SJSA1 (cell line): ENCODE measurements at places on chromosomes 5 and 9. TPM values are rescaled to one million over a fixed set of nuclear protein-coding genes. Genes with fewer than 3 reads are reported as not detected.
A peak's percentile ranks its signal among the peaks of the same experiment; 100 is the strongest.

GRCh38 chr5:57199866-57200265 lies 26.0 kb downstream of the GPBP1 start:
- no peak overlapping the region for H3K4me3 ChIP-seq
- peaks cover 18% of the 10 kb centered on the region for H3K36me3 ChIP-seq
- no peak overlapping the region for H3K27ac ChIP-seq

GRCh38 chr9:94443032-94443722 lies 111.7 kb upstream of the PCAT7 start:
- no peaks in the 10 kb centered on the region for H3K27me3 ChIP-seq
- no peak for DNase-seq
- no peaks in the 10 kb centered on the region for H3K4me1 ChIP-seq
- H3K27ac ChIP-seq: no peak overlapping the region
- no peak overlapping the region for H3K4me3 ChIP-seq

DNA sequence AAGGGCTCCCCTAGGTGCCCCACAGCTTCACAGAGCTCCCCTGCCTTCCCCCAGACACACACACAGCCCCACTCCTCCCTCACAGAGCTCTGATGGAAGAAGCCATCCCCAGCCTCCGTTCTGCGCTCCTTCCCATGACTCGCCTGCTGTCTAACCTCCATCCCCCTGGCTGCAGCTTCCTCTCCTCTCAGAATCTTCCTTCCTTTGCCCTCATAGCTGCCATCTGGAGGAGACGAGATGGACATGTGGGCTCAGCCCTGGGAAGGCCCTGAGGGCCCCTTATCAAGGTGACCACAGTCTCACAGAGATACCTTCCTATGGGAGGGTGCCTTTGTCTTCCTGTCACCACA lies 94.3 kb downstream of the PCDH1 start:
- no peaks in the 10 kb centered on the region for H3K4me1 ChIP-seq
- DNase-seq: no peak
- no peaks in the 10 kb centered on the region for H3K36me3 ChIP-seq

- H3K36me3 ChIP-seq: 0 out of 2 replicates have a peak, but pooled peaks cover 3% of the 10 kb centered on the region
- H3K27me3 ChIP-seq: no peaks in the 10 kb centered on the region
- H3K4me3 ChIP-seq: no peak overlapping the region
- peaks cover 9% of the 10 kb centered on the region for H3K4me1 ChIP-seq
- no peak overlapping the region for H3K27ac ChIP-seq
Observed at GRCh38 chr5:142929587-142929986, 159.4 kb downstream of the ARHGAP26 start.

TOPORS gene
- total RNA-seq: 14.2 and 14.7 TPM in 2 replicates

GRCh38 chr5:59559847-59560246 lies 333.7 kb downstream of the PDE4D start:
- H3K4me1 ChIP-seq: peaks cover 12% of the 10 kb centered on the region
- no peak for DNase-seq
- no peak overlapping the region for H3K4me3 ChIP-seq
- H3K27ac ChIP-seq: no peak overlapping the region

GRCh38 chr9:15211160-15211814 lies 95.7 kb downstream of the TTC39B start:
- H3K4me3 ChIP-seq: no peak overlapping the region
- no peaks in the 10 kb centered on the region for H3K4me1 ChIP-seq
- no peaks in the 10 kb centered on the region for H3K36me3 ChIP-seq
- peak; percentile 50 for DNase-seq

DNA sequence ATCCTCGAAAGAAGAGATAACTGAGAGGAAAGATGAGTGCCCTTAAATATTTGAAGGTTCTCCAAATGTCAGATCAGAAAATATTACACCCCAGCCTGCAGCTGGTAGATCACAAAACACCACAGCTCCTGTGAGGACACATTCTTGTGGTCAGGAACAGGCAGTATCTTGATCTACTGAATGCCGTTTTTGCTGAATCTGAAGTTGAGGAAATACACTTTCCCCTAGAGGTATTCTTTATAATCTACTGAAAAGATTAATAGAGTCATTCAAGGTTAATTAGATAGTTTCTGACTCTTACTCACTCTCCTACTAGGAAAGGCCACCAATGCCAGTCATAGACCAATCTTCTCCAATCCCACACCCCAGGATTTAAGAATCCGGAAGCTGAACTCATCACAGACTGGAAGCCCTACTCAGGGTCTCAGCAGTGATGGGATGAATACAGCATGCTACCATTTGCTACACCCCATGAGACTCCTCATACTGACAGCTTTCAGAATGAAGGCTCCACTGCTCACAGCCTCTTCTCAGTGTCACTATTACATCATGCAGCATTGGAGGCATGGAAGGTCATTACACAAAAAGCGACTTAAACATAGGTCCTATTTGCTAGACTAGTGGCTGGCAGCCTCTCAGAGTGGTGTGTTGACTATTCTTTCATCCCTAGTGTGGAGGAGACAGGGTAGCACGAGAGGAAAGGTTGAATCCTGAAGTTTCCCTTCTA lies 143.9 kb upstream of the SLC1A3 start:
- H3K4me1 ChIP-seq: peaks cover 8% of the 10 kb centered on the region
- no peak for DNase-seq
- no peaks in the 10 kb centered on the region for H3K36me3 ChIP-seq
- peaks cover 7% of the 10 kb centered on the region; the same call in 1 of the 2 replicates for H3K27me3 ChIP-seq
- no peak overlapping the region for H3K27ac ChIP-seq

LEAP2 gene
- 0.37 and 5.5 TPM in 2 replicates for total RNA-seq

DNA sequence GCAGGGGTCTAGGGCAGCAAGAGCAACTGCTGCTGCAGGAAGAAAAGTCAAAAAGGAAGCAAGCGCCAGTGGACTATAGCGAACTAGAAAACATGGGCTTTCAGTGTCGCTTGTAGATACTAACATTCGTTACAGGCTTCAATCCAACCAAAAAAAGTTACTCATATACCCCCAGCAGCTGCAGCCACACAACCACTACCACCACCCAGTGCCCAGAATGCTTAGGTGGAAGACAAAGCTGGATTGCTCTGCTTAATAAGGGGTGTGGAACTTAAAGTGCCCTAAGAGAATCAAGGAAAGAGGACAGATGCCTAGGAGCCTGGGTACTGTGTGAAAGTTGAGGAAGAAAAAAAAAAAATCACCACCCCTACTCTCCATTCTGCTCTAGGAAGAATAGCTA lies 203.6 kb downstream of the ELAVL2 start:
- H3K27ac ChIP-seq: no peak overlapping the region
- no peaks in the 10 kb centered on the region for H3K36me3 ChIP-seq
- no peak for DNase-seq
- no peaks in the 10 kb centered on the region for H3K4me1 ChIP-seq
- no peak overlapping the region for H3K4me3 ChIP-seq
- no peaks in the 10 kb centered on the region for H3K27me3 ChIP-seq

- no peaks in the 10 kb centered on the region for H3K36me3 ChIP-seq
- H3K27me3 ChIP-seq: no peaks in the 10 kb centered on the region
- no peak within 1 kb of the TSS for H3K4me3 ChIP-seq
Observed at GRCh38 chr5:41213340-41213739, at the start of gene C6. Gene C6, minus strand, starts transcription at chr5:41213532. Its CDS starts 10,302 bp downstream, at chr5:41203230.

DNA sequence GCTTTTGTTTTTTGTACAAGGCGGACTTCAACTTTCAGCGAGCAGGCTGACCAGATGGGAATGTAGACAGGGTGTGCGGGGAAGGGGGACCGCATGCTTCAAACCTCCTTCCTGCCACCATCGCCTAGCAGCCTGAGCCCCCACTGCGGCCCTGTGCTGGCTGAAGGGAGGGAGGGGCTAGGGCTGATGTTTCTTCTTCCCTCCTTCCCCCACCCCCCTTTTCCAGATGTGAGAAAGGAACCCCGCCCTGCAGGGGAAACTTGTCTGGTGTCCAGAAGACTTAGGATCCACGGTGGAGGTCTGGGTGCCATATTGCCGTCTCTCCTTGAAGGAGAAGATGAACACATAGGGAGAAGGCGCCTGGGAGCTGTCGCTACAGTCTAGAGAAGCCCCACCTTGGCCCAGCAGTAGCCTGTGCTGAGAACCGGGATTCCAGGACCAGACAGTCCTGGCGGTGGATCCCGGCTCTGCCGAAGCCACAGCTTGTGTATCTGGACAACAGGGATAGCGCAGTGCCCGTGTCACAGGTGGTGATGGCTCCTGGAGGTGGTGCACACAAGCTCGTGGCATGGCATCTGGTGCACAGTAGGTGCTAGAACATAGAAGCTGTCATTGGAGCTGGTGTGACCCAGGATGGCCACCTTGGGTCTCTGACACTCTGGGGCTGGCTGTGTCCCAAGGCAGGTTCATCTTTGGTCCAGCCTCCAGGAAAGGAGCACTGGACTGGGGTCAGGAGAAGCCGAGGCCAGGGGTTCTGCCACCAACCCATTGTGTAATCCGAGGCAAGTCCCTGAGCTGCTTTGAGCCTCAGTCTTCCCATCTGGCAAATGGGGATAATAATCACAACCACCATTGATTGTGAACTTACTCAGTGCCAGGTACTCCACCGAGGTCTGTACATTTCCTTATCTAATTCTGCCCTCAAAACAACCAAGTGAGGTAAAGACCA lies 205.6 kb downstream of the C9orf50 start:
- H3K4me1 ChIP-seq: peaks cover 21% of the 10 kb centered on the region
- H3K27ac ChIP-seq: no peak overlapping the region
- no peak for DNase-seq
- H3K27me3 ChIP-seq: no peaks in the 10 kb centered on the region
- H3K4me3 ChIP-seq: no peak overlapping the region
- no peaks in the 10 kb centered on the region for H3K36me3 ChIP-seq
